ENCODE measurements at places on chromosomes 7 and 10.

- no peak for DNase-seq
These were observed 8.2 kb upstream of the SORBS1 start for GRCh38 chr10:95569368-95569767.

- peak; percentile 74 for DNase-seq
These were observed 5.0 kb downstream of the MYO1G start for GRCh38 chr7:44973610-44974401.

- DNase-seq: no peak
These were observed 2.9 kb upstream of the ADAM8 start for GRCh38 chr10:133279326-133280226.

DNA sequence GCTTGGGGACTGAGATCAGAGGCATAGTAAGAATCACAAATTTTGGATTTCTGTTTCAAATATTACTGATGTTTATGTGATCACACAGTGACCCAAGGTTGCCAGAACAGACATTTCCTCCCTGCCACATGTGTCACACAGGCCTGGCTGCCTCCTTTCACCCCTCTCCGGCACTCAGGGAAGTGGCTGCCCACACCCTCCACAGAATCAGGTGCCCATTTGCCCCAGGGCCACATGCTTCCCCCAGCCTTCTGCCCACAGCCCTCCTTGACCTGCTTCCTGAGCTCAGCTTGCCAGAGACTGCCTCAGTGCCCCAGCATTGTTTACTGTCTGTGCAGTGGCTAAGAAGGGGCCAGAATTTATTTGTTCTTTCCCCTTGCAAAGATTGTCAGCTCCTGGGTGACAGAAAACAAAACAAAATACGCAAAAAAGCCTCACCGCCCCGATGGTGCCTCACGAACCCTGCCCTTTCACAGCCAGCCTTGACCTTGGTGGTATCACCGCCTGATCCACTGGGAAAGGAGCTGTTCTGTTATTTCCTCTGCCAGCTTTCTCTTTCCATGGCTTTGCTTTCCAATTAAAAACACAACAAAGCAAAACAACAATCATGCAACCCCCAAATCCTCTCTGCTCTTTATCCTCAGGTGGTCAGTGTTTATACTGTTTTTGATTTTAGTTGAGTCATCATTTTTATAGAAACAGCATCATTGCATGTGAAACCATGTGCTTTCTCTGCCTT lies 52.8 kb downstream of the CHN2 start:
- no peak for DNase-seq

- no peak for DNase-seq
These were observed 58.6 kb downstream of the ZMIZ1 start for GRCh38 chr10:79127151-79127961.

GRCh38 chr10:7634142-7634894 lies 32.4 kb downstream of the ITIH5 start:
- no peak for DNase-seq

GRCh38 chr7:144747936-144748335 lies 87.9 kb downstream of the TPK1 start:
- DNase-seq: no peak

- no peak for DNase-seq
These were observed 1077.1 kb upstream of the C7orf33 start for GRCh38 chr7:147513451-147513850.
